Activated CD8-positive, alpha-beta memory T cell treated with anti-CD3 and anti-CD28 coated beads for 4 hours (primary cell): ENCODE measurements at places on chromosomes 7 and 10.

DNA sequence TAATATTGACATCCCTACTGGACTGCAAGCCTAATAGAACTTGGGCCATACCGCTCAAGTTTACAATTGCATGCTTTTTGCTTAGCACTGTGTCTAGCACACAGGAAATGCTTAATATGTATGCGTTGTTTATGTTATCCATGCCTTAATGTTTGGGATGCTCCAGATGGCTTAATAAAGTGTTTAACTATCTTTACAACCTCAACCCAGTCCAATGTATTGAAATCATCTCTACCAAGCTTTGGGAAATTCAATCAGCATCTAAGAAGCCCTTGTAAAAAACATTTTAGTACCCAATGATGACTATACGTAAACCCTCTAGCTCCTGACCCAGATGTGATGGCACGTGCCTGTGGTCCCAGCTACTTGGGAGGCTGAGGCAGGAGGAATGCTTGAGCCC lies 40.0 kb downstream of the CALD1 start:
- no peak for DNase-seq

GRCh38 chr7:134459981-134460380 lies 1.1 kb upstream of the AKR1B1 start:
- DNase-seq = no peak

- DNase-seq = no peak
These were observed 1.4 kb downstream of the RPS24 start for GRCh38 chr10:78035025-78035424.

DNA sequence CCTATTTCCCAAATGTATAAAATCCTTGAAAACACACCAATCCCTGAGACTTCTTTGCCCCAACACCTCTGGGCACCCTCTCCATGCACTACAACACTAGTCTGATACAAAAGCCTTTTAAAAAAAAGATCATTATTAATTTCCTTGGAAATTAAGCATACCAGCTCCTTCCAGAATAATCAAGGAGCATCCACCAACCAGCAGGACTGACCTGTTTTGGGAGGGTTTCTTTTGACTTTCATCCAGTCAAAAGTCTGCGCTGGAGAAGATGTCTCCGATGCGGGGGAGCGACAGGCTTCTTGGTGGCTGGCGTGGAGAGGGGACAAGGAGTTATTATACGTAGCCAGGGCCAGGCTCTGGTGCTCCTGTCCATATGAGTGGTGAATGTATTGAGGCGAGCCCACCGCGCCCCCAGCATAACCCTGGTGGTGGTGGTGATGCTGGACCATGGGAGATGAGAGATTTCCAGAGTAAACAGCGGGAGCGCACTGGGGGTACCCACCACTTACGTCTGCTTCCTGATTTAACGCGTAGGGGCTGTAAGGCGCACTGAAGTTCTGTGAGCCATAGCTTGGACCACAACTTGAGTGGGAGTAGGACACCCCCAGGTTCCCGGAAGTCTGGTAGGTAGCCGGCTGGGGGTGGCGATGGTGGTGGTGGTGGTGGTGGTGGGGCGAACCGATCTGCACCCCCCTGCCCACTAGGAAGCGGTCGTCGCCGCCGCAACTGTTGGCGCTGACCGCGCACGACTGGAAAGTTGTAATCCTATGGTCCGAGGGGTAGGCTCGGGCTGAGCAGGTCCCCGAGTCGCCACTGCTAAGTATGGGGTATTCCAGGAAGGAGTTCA lies 527 bp downstream of the HOXA1 start:
- DNase-seq = no peak

DNA sequence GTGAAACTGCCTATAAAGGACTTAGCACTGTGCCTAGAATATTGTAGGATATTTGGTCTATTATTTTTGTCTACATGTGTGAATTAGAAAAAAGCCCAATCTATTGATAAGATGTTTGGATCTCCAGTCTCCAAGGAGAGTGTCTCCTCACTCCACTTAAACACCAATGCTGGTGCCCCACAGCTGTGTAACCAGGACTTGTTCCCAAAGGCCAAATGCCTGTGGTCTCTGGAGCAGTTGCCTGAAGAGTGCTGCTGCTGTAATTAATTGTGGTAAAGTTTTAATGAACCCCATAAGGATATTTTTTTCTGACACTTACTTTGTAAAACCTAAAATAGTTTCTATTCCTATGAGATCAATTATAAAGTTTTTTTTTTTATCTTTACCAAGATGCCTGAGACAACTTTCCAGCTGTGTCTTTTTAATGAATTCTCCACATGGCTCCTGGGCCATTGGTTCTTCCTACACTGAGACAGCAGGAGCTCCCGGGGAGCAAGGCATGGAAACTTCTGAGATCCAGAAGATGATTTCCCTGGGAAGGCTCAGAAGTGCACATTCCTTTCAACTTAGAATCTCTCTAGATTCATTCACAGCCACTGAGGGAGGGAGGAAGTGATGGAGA lies 11.2 kb upstream of the OR2A5 start:
- no peak for DNase-seq

DNA sequence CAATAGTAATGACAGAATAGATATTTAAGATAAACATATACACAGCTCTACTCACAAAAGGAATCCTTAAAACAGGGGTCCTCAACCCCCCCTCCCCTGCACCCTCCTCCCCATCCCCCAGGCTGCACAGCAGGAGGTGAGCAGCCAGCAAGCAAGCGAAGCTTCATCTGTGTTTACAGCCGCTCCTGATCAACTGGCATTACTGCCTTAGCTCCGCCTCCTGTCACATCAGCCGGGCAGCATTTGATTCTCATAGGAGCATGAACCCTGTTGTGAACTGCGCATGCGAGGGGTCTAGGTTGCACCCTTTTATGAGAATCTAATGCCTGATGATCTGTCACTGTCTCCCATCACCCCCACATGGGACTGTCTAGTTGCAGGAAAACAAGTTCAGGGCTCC lies 65.5 kb downstream of the SMURF1 start:
- DNase-seq = no peak

DNA sequence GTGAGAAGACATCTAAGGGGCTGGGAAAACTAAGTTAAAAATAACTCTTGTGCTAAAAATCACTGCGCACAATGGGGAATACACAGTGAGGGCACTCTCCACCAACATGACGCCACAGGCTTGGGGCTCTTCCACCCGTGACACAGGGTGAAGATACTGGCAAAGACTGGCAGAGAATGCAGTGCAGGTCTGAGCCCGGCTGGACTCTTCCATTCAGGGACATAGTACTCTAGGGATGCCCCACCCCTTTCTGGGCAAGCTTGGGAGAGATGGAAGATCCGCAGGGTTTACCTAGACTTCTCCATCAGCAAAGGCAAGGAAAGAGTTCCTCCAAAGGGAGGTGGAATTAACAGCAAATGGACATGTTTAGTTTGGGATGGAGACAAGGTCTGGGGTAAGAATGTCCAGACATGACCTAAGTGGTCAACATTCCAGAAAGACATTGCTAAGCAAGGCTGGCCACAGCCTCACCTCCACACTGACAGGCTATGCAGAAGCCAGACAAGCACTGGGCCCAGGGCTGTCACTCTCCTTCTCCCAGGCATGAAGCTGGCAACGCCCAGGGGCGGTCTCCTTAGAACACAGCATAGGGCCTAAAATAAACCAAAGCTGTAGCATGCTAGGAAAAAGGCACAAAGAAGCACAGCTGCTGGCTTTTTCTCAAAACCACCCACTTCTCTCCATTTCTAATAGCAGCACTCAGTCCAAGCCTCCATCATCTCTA lies 28.1 kb downstream of the XPNPEP1 start:
- DNase-seq = no peak

GRCh38 chr10:7738536-7739407 lies 35.7 kb downstream of the ITIH2 start:
- no peak for DNase-seq

DNA sequence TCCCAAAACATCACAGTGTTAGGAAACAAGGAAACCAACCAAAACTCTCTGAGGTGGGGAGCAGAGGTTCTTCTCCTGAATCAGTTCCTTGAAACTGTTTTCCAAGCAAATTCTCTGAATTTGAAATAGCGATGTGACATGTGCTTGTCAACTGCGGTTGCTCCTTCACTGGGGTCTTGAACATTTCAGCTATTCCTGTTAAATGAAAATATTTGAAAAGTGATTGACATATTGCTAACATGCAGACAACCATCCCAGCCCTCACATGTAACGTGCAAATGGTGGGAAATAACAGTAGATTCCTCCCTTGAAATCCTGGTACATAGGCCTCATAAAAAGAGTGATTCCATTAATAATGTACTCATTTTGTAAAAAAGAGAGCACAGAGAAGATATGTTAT lies 15.9 kb downstream of the MKI67 start:
- no peak for DNase-seq

GRCh38 chr7:139104091-139104450 lies 5.4 kb downstream of the ZC3HAV1 start:
- DNase-seq = no peak

DNA sequence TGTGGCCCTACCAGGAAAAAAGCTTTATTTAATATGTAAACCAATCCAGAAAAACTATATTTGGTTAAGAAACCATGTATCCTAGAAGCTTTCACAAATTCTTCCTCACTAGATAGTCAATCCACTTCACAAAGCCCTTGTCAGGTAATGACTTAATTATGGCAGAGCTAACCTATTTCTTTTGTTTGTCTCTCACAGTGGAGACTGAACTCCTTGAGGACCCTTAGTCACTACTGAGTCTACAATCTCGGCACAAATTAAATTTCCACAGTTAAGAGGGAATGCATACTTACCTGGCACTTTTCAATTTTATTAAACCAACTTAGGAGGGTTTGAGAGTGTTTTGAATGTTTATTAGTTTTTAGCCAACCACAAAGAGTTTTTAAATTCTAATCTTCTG lies 23.0 kb downstream of the WAPL start:
- no peak for DNase-seq

DNA sequence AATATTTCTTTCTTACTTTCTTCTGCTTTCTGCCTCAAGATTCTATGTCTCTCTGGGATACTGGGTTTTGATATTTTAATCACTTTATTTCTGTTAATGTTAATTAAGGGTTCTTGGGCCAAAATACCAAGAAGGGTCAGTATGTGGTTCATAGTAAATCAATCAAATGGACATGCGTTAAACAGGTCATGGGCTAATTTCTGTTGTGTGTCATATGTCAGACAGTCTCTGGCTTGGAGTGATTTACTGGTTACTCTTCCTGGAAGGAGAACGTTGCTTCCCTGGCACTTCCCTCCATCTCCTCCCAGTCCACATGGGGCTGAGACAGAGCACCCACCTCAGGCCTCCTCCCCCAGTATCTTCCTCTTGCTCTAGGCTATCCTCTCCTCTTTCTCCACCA lies 489.1 kb downstream of the SUGCT start:
- DNase-seq = no peak

GRCh38 chr7:133275446-133276095 lies 22.7 kb downstream of the EXOC4 start:
- DNase-seq = no peak

- no peak for DNase-seq
These were observed 7.8 kb upstream of the PTPN12 start for GRCh38 chr7:77529279-77529678.

- no peak for DNase-seq
These were observed 234.2 kb downstream of the CDK14 start for GRCh38 chr7:90830308-90830707.

- no peak for DNase-seq
These were observed 525.0 kb upstream of the ADARB2 start for GRCh38 chr10:2262333-2262732.

DNA sequence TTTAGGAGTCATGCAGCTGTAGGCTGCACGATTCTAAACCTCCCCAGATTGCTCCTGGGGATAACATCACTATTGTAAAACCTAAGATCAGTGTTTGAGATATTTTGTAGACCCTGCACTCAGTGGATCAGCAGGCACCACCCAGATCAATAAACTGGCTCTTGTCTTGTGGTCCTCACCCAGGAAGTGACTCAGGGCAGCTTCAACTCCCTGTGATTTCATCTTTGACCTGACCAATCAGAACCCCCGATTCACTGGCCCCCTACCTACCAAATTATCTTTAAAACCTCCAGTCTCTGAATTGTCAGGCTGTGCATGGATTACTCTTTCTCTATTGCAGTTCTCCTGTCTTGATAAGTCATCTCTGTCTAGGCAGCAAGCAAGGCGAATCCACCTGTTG lies 25.7 kb downstream of the ARL5B start:
- DNase-seq = no peak

DNA sequence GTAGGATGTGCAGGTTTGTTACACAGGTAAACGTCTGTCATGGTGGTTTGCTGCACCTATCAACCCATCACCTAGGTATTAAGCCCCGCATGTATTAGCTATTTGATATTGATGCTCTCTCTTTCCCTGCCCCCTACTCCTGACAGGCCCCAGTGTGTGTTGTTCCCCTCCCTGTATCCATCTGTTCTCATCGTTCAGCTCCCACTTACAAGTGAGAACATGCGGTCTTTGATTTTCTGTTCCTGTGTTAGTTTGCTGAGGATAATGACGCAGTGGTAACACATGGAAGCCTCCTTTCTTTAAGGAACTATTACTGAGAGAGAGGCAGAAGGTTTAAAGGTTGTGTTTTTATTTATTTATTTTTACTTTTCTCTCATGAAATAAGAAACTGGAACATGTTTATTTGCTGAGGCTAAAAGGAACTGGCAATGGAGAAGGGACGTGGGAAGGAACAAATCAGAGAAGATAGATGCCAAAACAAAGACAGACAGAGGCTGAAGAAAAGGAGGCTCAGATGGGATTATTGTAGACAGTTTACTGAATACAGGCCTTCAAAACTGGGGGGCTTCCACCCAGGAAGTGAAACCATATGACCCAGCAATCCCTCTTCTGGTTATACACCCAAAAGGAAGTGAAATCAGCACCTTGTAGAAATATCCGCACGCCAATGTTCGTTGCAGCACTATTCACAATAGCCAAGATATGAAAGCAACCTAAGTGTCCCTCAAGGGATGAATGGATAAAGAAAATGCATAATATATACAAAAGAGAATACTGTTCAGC lies 556.3 kb downstream of the GRM8 start:
- no peak for DNase-seq

DNA sequence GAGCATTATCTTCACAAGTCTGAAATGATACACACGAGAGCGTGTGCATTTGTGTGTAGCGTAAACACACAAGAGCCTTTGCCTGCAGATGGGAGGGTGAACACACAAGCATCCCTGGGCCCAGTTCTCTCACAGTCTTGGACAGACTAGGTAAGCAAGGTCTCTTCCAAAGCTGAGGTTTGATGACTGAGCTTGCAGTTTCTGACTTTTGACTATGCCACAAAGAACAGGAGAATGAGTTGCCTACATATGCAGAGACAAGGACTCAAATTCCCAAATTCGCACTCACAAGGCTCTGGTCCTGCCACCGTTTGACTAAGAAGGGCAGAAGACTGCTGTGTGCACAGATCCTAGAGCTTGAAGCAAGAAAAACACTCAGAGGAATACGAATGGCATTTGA lies 55.8 kb downstream of the FAM53B start:
- DNase-seq = no peak

DNA sequence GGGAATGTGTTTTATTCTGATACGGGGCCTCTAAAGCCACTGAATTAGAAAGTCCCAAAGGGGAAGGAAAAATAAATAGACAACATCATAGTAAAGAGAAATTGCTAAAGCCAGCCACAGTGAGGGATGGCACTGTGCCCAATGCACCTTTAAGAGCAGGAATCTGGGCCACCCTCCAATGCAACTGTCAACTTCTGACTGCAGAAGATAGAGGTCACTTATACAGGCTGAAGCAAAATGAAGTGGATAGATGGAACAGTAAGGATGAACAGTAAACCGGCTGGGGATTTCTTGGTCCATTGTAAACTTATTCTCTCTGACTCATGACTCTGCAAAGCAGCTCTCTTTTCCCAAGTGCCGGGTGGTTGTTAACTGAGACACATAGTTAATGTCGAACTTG lies 54.0 kb upstream of the KCNIP2 start:
- DNase-seq = no peak
